Sigmoid colon (tissue), 7 donors: ENCODE measurements at places on chromosomes 12 and 14. TPM values are rescaled to one million over a fixed set of nuclear protein-coding genes. Genes with fewer than 3 reads are reported as not detected.

DNA sequence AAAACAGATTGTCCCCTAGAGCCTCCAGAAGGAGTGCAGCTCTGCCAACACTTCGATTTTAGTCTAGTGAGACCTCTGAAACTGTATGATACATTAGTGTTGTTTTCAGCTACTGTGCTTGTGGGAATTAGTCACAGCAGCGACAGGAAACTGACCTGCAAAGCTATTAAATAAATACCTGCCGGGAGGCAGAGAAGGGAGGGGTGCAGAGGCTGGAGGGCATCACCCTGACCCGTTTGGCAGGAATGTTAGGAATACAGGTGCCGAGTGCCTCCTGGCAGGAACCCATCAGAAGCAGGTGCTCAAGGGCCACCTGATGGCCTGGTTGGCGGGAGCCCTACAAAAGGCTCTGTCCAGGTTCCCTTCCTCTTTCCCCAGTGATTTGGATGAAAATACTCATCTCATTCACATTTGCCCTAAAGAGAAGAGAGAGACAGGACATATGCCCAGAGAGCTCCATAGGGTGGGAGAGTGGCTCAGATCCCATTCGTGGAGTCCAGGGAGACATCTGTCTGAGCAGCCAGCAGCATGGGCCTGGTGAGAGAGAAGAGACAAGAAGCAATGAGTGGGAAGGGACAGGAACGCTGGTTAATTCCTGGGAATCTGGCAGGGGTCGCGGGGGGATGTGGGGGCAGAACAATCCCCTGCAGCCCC is 44.6 kb downstream of the C14orf132 start:
- no peak overlapping the region for H3K27ac ChIP-seq
- peaks cover 8% of the 10 kb centered on the region for H3K4me1 ChIP-seq

Gene SLCO1B1
- not detected for total RNA-seq

GRCh38 chr12:82970614-82971013 is 283.9 kb downstream of the TMTC2 start:
- no peak overlapping the region for H3K27ac ChIP-seq
- no peak for DNase-seq
- H3K27me3 ChIP-seq, result no peaks in the 10 kb centered on the region
- no peak overlapping the region for H3K4me3 ChIP-seq

Gene OS9
- 183 TPM for total RNA-seq

- peaks cover 35% of the 10 kb centered on the region for H3K4me1 ChIP-seq
- no peaks in the 10 kb centered on the region for H3K36me3 ChIP-seq
- DNase-seq, result peak; percentile 66
- H3K27me3 ChIP-seq, result no peaks in the 10 kb centered on the region
- H3K27ac ChIP-seq, result peak overlapping the region; percentile 83
Observed at GRCh38 chr12:1797991-1798640, 22.2 kb upstream of the LRTM2 start.

GRCh38 chr12:19967431-19967830 is 400.9 kb upstream of the PDE3A start:
- no peak overlapping the region for H3K4me3 ChIP-seq
- no peak for DNase-seq
- H3K27me3 ChIP-seq, result no peaks in the 10 kb centered on the region
- no peaks in the 10 kb centered on the region for H3K36me3 ChIP-seq
- no peaks in the 10 kb centered on the region for H3K4me1 ChIP-seq

DNA sequence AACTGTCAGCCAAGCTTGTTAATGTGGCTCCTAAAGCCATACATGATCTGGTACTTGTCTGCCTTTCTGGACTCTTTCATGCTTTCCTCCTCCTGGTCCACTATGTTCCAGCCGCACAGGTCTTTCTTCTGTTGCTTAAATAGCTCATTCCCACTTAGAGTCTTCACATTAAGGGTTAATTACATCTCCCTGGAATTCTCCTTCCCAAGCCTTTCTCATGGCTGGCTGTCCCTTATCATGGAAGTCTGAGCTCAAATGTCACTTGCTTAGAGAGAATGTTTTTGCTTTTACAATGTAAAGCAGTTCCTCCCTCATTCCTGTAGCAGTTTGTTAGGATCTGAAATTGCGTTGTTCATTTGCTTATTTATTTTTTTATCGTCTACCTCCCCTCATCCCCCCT is 199.6 kb downstream of the TRHDE start:
- no peak overlapping the region for H3K27ac ChIP-seq
- DNase-seq, result no peak
- H3K36me3 ChIP-seq, result no peaks in the 10 kb centered on the region
- no peak overlapping the region for H3K4me3 ChIP-seq
- no peaks in the 10 kb centered on the region for H3K27me3 ChIP-seq
- no peaks in the 10 kb centered on the region for H3K4me1 ChIP-seq

GRCh38 chr12:122306407-122306806 is 40.1 kb upstream of the VPS33A start:
- H3K4me3 ChIP-seq, result no peak overlapping the region
- H3K27me3 ChIP-seq, result no peaks in the 10 kb centered on the region
- H3K4me1 ChIP-seq, result no peaks in the 10 kb centered on the region
- no peak for DNase-seq
- H3K27ac ChIP-seq, result no peak overlapping the region

Gene KRT6C
- not detected for total RNA-seq

Gene SERPINA5
- total RNA-seq, result 4.6 TPM

Gene ARHGEF25
- total RNA-seq, result 140 TPM

Gene FZD10
- total RNA-seq, result 0.27 TPM

GRCh38 chr12:52242442-52243258 is 9.6 kb downstream of the KRT7 start:
- peak; percentile 18 for DNase-seq
- H3K27me3 ChIP-seq, result no peaks in the 10 kb centered on the region
- peak overlapping the region; percentile 82 for H3K27ac ChIP-seq
- no peaks in the 10 kb centered on the region for H3K36me3 ChIP-seq
- peaks cover 45% of the 10 kb centered on the region for H3K4me1 ChIP-seq

GRCh38 chr12:75172611-75173010 is 37.0 kb downstream of the KCNC2 start:
- H3K36me3 ChIP-seq, result no peaks in the 10 kb centered on the region
- H3K4me1 ChIP-seq, result no peaks in the 10 kb centered on the region
- H3K27ac ChIP-seq, result no peak overlapping the region
- no peak for DNase-seq

GRCh38 chr12:52168019-52168717 is 23.6 kb downstream of the KRT80 start:
- no peaks in the 10 kb centered on the region for H3K36me3 ChIP-seq
- peak overlapping the region; percentile 41 for H3K27ac ChIP-seq
- DNase-seq, result no peak
- H3K4me3 ChIP-seq, result no peak overlapping the region
- peaks cover 12% of the 10 kb centered on the region for H3K4me1 ChIP-seq

Gene KCNK13
- total RNA-seq, result 0.95 TPM

GRCh38 chr12:57657744-57658143 is 24.7 kb upstream of the B4GALNT1 start:
- H3K27ac ChIP-seq, result no peak overlapping the region
- H3K4me1 ChIP-seq, result no peaks in the 10 kb centered on the region
- no peaks in the 10 kb centered on the region for H3K27me3 ChIP-seq
- peak; percentile 66 for DNase-seq
- no peaks in the 10 kb centered on the region for H3K36me3 ChIP-seq

DNA sequence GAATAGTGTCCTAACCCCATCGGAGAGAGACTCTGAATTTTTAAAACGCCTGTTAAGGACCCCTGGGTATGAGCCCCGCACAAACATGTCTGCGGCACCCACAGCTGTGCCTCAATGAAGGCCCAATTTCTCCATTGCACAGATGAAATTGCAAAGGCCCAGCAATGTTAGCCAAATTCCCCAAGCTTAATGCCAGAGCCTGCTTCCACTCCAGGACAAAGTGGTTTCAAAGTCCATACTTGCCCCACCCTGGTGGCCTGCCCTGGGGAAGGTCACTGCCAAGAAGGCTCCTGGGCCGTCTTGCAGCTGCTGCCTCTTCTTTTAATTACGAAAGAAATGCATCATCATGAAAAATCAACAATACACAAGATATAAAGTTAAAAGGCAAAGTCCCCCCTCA is 1179.7 kb downstream of the VRK1 start:
- no peaks in the 10 kb centered on the region for H3K36me3 ChIP-seq
- no peaks in the 10 kb centered on the region for H3K27me3 ChIP-seq
- DNase-seq, result no peak
- H3K4me3 ChIP-seq, result peak overlapping the region; percentile 48

Gene POLR3B
- total RNA-seq, result 5.4 TPM

Gene NOVA1
- 23.2 TPM for total RNA-seq

DNA sequence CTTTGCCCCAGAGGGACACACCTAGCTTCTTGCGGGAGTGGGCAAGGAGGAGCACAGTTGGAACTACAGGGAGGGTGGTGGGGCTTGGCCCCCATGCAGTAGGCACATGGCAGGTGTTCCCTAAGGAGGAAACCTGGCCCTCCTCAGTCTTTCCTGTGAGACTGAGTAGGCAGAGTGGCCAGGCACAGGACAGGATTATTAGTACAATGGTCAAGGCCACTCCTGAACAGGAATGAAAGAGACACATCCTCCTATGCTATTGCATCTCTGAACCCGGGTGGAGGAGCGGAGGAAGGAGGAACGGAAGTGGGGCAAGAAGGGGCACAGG is 846 bp downstream of the MYO1A start:
- no peaks in the 10 kb centered on the region for H3K27me3 ChIP-seq
- no peak overlapping the region for H3K4me3 ChIP-seq
- no peaks in the 10 kb centered on the region for H3K4me1 ChIP-seq

GRCh38 chr14:52936437-52936836 is 14.4 kb downstream of the FERMT2 start:
- H3K36me3 ChIP-seq, result no peaks in the 10 kb centered on the region
- no peak overlapping the region for H3K4me3 ChIP-seq
- peaks cover 99% of the 10 kb centered on the region for H3K4me1 ChIP-seq
- H3K27ac ChIP-seq, result peak overlapping the region; percentile 52
- DNase-seq, result no peak

GRCh38 chr12:40820794-40821484 is 128.7 kb downstream of the CNTN1 start:
- H3K27ac ChIP-seq, result no peak overlapping the region
- H3K4me1 ChIP-seq, result no peaks in the 10 kb centered on the region
- DNase-seq, result no peak
- H3K36me3 ChIP-seq, result no peaks in the 10 kb centered on the region
- no peaks in the 10 kb centered on the region for H3K27me3 ChIP-seq

GRCh38 chr12:54038871-54039414 is 6.1 kb downstream of the HOXC5 start:
- no peak overlapping the region for H3K27ac ChIP-seq
- no peak overlapping the region for H3K4me3 ChIP-seq
- H3K4me1 ChIP-seq, result peaks cover 5% of the 10 kb centered on the region
- H3K36me3 ChIP-seq, result no peaks in the 10 kb centered on the region
- peaks cover 95% of the 10 kb centered on the region for H3K27me3 ChIP-seq
- no peak for DNase-seq

GRCh38 chr12:29581631-29582030 is 84.1 kb upstream of the OVCH1 start:
- no peak overlapping the region for H3K4me3 ChIP-seq
- DNase-seq, result no peak
- H3K27ac ChIP-seq, result peak overlapping the region; percentile 77
- H3K4me1 ChIP-seq, result peaks cover 27% of the 10 kb centered on the region
- H3K27me3 ChIP-seq, result no peaks in the 10 kb centered on the region
- no peaks in the 10 kb centered on the region for H3K36me3 ChIP-seq

DNA sequence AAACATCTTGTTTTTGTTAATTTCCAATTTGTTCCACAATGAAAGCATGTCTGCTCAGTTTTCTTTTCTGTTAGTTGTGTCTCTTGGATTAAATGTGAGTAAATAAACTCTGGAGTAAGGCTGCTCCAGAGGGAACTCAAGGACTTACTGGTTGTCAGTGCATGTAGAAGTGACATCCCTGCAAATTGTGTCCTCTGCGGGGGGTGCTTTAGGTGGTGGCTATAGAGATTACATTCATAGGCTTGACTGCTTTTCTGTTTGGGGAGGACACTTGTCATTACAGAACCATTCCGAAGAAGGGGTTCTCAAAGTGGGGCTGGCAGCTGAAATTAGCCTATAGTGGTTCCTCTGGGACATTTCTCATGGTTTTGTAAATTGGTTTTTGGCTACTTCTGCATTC is 8.8 kb downstream of the TMTC2 start:
- no peak for DNase-seq
- H3K27ac ChIP-seq, result no peak overlapping the region
- H3K4me3 ChIP-seq, result no peak overlapping the region

Gene VWF
- 46.7 TPM for total RNA-seq

DNA sequence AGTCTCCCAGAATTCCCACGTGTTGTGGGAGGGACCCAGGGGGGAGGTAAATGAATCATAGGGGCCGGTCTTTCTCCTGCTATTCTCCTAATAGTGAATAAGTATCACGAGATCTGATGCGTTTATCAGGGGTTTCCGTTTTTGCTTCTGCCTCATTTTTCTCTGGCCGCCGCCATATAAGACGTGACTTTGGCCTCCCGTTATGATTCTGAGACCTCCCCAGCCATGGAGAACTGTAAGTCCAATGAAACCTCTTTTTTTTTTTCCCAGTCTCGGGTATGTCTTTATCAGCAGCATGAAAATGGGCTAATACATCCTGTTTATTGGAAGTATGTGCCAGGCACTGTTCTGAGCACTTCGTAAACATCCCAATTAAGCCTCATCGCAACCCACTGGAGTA is 788 bp downstream of the KRT72 start:
- no peak overlapping the region for H3K27ac ChIP-seq
- H3K4me3 ChIP-seq, result no peak overlapping the region
- no peaks in the 10 kb centered on the region for H3K36me3 ChIP-seq
- H3K27me3 ChIP-seq, result peaks cover 24% of the 10 kb centered on the region

Gene GNS
- total RNA-seq, result 65.3 TPM

DNA sequence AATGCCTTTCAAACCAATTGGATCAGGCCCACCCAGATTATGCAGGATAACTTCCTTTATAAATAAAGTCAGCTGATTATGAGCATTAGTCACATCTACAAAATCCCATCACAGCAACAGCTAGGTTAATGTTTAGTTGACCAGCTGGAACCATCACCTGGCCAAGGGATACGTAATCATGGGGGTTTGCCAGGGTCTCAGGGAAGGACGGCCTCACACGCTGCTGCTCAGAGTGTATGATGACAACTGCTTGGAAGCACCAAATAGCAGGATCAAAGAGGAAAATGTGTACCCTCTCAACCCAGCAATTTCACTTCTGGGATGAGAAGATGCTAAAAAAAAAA is 162.6 kb downstream of the SLC15A4 start:
- no peak overlapping the region for H3K27ac ChIP-seq
- H3K4me3 ChIP-seq, result no peak overlapping the region
- no peaks in the 10 kb centered on the region for H3K36me3 ChIP-seq

DNA sequence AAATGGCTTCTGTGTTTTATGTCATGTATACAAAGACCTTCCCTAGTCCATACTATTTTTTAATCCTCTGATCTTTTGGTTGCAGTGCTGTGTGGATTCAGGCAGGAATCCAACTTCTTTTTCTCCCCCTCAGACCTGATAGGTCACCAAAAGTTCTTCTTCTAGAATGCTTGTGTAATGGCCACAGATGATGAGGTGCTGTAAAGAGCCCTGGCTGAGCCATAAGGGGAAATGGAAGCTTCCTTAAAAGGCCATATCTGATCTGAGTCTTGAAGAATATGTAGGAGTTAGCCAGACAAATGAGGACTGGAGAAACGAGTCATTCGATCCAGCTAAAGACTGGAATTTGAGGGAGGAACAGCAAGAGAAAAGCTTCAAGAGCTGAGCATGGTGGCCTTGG is 353.9 kb downstream of the PCNX1 start:
- H3K36me3 ChIP-seq, result no peaks in the 10 kb centered on the region
- DNase-seq, result no peak
- H3K27ac ChIP-seq, result no peak overlapping the region
- no peaks in the 10 kb centered on the region for H3K4me1 ChIP-seq

GRCh38 chr14:105987563-105987962 is 461.2 kb downstream of the TMEM121 start:
- no peaks in the 10 kb centered on the region for H3K27me3 ChIP-seq
- no peak for DNase-seq
- H3K4me1 ChIP-seq, result no peaks in the 10 kb centered on the region
- H3K27ac ChIP-seq, result no peak overlapping the region
- no peak overlapping the region for H3K4me3 ChIP-seq
- no peaks in the 10 kb centered on the region for H3K36me3 ChIP-seq
